Fibroblast of skin of left quadriceps (primary cell): ENCODE measurements at places on chromosomes 1 and 21.
A peak's percentile ranks its signal among the peaks of the same experiment; 100 is the strongest.

DNA sequence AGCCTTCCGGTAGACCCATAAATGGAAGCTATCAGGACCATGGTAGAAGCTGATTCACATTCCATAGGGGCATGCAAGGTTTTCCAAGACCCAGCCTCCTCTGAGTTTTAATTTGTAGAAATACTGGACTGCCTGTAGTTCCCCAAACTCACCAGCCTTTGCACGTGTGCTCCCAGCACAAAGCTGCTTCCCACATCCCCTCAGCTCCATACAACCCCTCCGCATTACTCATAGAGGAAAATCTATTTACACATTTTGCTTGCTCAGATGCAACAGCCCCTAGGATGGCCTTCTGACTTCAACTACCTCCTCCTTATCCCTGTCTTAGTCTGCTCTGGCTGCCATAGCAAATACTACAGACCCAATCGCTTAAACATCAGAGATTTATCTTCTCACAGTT lies 336.2 kb downstream of the SETD4 start:
- DNase-seq: no peak

DNA sequence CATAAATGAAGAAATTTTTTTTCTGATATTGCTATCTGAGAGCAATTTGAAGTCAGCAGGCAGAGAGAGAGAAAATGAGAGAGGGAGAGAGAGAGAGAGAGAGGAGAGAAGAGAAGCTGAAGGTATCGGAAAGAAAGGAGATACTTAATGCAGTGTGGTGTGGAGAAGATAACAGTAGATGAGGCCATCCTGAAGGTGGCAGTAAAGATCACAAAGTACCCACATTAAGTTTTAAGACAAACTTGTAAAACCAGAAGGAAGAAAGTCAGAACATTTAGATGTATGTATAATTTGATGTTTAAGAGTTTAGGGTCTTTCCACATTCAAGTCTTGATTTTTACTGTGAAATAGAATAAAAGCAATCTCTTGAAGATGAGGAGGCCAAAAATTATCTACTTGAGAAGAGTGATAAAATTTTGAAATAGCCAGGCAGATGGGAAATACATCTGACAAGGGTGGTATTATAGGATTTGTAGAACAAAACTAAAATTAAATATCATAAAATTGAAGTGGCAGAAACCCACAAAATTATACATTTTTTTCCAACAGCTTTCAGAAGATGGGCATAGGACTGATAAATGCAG lies 1753.4 kb downstream of the MRPL39 start:
- DNase-seq: peak; percentile 4

DNA sequence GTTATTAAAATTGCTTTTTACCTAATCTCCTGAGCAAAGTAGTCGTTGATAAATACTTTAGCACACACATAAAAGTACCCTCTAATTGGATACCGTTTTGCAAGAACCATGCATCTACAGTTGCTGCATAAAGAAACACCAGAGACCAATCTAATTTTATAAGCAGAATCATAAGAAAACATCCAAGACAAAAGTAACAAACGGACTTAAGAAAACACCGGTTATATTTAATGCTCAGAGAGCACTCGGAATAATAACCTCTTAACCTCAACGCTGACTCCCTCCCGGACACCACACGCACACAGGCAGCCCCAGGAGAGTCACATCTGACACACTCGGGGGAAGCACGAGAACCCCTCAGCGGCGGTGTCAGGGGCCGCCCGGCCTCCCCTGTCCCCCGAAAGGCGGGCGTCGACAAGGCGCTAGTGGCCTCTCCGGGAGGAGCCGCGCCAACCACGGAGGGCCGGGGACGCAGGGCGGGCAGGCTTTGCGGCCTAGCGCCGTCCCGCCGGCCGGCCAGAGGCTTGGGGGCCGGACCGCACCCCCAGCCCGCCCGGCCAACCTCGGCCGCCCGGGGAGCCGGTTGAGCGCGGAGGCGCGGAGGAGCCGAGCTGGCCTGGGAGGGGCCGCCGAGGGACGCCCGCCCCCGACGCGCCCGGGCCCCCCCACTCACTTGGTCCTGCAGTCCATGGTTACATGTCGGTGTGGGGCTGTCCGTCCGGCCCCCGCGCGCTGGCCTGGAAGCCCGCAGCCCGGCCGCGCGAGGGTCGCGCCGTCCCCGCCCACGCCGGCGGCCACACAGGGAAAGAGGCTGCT lies 606 bp downstream of the DENND1B start:
- no peak for DNase-seq

DNA sequence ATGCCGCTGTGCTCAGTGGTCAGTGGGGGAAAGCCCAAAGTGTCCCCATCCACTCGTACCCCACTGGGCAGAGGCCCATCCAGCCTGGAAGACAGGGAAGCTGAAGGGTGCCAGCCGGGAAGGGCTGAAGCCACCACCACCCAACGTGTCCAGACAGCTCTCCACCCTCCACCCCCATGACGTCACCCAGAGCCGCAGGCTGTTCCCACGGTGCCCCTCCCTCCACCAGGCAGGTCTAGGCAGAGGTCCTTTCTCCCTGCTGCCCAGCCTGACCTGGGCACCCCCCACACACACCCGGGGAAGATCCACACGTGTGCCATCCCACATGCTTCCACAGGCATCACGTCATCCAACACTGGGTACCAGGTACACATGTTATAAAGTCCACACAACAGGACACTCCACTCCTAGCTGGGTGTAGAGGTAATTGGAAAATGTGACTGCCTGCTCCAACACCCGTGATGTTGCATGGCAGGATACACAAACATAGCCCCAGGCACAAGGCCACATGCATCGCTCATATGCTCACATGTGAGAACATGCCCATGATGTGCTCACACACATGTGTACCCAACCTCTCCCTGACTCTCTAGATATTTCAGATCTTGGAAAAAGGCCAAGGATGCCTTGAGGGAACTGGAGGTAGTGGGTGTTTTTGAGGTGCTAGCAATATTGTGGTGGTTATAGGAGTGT lies 5.1 kb upstream of the ARHGAP30 start:
- no peak for DNase-seq

- no peak for DNase-seq
Measured at GRCh38 chr1:212254853-212255363, 30.3 kb upstream of the PPP2R5A start.

DNA sequence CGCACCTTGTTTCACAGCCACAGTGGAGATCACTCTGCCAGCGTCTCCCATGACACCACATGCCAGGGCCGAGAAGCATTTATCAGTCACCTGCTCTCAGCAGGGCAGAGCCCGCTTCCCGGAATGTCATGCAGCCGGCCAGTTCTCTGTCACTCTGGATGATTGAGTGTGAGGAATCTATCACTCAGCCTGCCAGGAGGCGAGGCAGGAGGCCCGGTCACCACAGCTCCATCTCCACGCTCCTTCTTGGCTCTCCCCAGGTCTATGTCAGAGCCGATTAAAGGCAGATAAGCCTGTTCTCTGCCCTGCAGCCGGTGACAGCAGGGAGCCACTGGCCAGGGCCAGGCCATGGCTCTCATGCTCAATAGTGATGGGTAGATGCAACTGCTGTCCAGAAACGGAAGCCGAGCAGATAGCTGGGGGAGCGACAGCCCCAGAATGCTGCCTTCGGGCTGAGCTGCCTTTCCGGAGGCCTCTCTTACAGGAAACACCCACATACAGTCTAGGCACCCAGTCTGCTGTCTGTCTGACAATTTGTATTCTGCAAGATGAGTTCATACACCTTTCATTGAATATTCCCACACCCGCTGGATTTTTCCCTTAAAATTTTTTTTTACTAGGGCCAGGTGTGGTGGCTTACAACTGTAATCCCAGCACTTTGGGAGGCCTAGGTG lies 64.1 kb downstream of the ACTL8 start:
- DNase-seq: no peak

DNA sequence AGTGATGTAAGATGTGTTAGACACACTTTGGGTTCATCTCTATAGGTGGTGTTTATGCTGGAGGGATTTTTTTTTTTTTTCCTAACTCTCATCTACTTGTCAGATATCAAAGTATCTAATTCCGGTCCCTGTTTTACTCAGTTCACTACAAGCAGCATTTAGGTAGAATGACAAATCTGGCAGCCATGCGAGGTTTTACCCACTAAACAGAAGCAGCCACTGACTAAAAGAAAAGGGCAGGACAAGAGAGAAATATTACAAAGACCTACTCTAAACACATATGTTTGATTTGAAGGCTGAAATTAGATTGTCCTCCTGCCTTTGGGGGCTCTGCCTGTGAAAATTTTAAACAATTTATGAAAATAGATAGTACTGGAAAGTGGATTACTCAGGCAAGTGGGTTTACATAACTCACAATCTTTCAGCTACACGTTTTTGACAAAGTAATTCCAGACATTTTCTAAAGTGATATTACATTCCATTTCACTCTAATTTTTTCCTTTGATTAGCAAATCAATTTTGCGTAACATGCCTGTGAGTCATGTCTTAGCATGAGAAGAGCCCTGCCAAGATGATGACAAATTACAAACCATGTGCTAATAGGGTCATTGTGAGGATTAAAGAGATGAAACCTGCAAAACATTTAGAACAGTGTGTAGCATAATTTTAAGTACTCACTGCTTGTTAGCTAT lies 172.6 kb downstream of the PLA2G4A start:
- peak; percentile 91 for DNase-seq

GRCh38 chr1:48530727-48531351 lies 58.8 kb upstream of the SPATA6 start:
- DNase-seq: no peak

GRCh38 chr1:225435957-225436392 lies 8.1 kb upstream of the LBR start:
- no peak for DNase-seq

- no peak for DNase-seq
Measured at GRCh38 chr1:160158031-160158430, 6.6 kb downstream of the ATP1A4 start.

DNA sequence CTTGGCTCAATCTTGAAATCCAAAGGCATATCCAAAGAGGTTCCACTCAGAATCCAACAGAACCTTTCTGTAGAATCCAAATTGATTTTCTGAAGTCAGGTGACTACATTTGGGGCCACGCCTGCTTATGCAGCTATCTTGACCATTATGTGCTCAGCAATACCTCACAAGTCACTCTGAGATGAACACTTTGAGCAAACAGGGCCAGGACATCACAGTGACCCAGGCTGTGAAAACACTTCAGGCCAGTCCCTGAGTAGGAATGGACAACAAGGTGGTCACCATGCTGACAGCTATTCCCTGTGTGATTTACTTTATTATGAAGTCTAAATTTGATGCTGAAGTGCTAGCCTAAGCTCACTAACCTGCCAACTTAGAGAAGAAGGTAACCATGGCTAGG lies at the start of gene AKNAD1:
Gene AKNAD1 (minus strand): TSS at position 101 of the 400 bp plus-strand sequence. CDS start 4,430 bp downstream, outside the sequence.
- no peak for DNase-seq

DNA sequence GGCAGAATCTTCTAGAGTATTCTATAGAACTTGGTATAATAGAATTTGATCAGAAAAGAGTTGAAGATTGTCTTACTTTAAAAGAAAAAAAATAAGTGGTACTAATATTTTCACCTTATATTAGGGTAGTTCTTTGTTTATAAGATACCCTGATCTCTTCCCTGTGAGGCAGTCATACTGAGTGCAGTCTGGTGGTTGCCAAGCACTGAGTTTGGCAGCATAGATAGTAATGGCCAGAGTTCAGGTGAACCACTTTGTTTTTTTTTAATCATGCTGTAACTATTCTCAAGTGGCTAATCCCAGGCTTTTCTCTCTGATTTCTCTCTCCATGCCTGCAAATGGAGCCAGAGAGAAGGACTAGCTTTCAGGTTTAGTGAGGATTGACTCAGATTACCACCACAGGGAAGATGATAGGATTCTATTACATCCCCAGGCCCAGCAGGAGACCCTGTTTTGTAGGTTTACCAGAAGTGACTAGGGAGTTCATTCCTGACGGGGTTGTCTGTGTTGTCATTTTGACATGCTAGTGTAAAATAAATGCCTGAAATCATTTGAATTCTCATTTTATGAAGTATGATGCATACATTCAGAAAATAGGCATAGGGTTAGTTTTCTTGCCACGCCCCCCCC lies 16.7 kb downstream of the KDM1A start:
- no peak for DNase-seq

GRCh38 chr1:180366371-180367068 lies 135.9 kb downstream of the ACBD6 start:
- DNase-seq: no peak

DNA sequence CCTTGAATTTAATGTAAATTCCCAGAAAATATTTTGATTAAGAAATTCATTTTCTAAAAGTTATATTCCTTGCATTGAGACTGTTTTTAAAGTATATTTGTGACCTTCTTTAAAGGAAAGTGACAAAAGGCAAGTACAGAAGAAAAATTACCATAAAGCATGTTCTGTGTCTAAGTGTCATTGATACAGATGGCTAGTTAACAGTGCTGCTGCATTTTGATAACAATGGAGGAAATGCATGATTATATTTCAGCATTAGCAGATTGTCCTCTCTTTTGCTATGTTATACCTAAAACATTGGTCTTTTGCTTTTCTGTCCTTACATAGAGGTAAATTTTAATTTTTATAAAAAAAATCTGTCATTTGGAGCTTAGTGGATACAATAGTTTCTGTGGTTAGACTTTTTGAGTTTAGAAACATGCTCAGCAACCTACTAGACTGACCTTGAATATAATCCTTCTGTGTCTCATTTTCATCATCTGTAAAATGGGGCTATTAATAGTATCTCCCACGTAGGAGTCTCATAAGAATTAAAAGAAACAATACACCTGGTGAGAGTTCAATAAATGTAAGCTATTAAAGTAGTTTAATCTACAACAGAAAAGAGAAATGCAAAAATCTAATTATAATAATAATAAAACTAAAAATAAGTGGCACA lies 51.1 kb upstream of the RGS21 start:
- DNase-seq: no peak

- no peak for DNase-seq
Measured at GRCh38 chr1:19209439-19209989, 552 bp downstream of the UBR4 start.
